ENCODE measurements at places on chromosomes 2 and 18.

GRCh38 chr2:189406586-189407233 lies 34.6 kb upstream of the WDR75 start:
- no peak for DNase-seq

DNA sequence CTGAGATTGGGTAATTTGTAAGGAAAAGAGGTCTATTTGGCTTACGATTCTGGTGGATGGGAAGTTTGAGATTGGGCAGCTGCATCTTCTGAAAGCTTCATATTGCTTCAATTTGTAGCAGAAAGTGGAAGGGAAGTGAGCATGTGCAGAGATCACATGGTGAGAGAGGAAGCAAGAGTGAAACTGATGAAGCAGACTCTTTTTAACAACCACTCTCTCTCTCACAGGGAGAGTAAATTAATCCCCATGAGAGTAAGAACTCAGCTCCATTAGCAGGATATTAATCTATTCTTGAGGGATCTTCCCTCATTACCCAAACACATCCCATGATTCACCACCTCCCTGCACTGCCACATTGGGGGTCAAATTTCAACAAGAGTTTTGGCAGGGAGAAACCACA lies 298.5 kb upstream of the CELF4 start:
- DNase-seq: no peak

DNA sequence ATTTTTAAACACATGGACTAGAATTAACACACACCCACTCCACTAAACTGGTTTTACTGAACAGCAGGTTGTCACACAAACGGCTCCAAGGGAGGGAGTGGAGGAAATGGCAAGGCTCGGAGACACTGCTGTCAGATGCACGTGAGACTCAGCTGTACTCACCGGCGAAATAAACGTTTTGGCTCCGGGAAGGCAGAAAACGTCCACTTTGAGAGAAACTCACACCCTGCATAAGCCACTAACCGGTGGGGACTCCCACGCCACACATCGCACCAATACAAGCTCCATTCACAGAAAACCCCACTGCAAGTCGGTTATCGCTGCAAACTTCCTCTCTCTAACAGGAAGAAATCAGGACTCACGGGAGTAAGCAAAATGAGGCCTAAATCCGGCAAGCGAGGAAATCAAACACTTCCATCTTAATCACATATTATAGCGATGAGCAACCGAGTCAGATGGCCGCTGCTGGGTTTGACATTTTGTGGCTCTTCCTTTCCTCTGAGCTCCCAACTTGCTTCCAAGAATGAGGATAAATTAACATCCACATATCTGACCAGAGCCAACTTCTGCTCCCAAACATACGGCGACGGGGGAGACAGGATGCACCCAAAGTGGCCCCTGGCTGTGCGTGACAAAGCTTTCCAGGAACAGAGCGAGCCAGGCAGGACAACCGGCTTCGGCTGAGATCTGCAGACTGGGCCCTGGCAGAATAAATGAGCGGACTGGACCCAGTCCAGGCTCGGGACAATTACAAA lies 63.5 kb downstream of the HDAC4 start:
- DNase-seq: no peak

GRCh38 chr2:172455121-172455515 lies 27.7 kb downstream of the ITGA6 start:
- DNase-seq: no peak

DNA sequence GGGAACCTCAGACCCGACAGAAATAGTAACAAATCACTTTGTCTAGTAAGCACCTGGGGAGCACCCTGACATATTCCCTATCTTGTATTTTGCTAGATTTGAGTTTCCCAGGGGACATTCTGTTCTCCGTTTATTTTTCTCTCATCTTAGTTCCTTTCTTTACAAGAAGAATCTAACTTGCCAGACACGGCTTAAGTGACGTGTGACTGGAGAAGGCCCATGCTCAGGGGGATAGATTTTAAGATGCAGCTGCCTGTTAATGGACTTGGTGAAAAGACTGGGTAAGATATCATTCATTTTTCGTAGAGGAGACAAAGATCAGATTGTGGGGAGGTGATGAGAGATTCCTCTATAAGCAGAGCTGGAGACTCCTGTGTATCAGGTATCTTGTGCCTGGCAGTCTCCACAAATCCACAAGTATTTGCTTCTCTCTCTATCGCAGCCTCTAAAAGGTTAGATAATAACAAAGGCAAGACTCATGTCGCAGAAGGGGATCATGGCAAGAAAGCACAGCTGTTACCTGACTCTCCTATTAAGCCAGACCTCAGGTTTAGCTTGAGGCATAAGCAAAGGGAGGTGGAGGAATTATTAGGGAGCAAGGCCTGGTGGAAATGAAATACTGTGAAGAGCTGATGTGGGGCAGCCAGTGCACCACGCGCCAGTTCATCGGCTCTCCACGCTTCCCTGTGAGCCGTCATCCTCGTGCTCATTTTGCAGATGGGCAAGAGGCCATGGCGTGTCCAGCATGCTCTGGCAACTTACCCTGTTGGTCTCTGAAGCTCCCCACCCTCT lies 347.2 kb upstream of the TNP1 start:
- DNase-seq: no peak
